ENCODE measurements at places on chromosomes 6 and 20.
A peak's percentile ranks its signal among the peaks of the same experiment; 100 is the strongest.

- no peak for DNase-seq
These were observed 1.7 kb downstream of the NR2E1 start for GRCh38 chr6:108167449-108168089.

GRCh38 chr6:31908791-31909190, 6.9 kb upstream of the ZBTB12 start:
- no peak for DNase-seq

- DNase-seq = no peak
These were observed 1.3 kb downstream of the HIVEP2 start for GRCh38 chr6:142943711-142944123.

DNA sequence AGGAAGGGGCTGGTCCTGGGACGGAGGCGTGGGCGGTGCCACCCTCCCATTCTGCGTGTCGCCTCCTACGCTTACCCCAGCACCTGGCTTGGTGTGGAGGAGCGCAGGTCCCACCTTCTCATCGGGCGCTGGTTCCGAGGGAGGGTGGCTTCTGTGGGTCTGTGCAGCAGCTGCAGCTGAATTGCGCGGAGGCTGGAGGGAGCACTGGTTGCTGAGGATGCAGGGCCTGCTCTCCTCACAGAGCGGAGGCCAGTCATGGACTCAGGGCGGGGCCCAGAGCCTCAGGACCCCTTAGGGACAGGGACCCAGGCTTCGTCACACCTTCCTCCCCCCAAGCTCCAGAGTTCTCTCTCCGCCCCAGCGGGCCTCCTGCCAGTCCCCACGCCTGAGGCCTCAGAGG, 127.8 kb upstream of the MAP3K4 start:
- DNase-seq = no peak

GRCh38 chr6:134425513-134425912, 107.6 kb upstream of the SGK1 start:
- no peak for DNase-seq

GRCh38 chr20:61608275-61609085, 356.4 kb downstream of the CDH4 start:
- DNase-seq = no peak

DNA sequence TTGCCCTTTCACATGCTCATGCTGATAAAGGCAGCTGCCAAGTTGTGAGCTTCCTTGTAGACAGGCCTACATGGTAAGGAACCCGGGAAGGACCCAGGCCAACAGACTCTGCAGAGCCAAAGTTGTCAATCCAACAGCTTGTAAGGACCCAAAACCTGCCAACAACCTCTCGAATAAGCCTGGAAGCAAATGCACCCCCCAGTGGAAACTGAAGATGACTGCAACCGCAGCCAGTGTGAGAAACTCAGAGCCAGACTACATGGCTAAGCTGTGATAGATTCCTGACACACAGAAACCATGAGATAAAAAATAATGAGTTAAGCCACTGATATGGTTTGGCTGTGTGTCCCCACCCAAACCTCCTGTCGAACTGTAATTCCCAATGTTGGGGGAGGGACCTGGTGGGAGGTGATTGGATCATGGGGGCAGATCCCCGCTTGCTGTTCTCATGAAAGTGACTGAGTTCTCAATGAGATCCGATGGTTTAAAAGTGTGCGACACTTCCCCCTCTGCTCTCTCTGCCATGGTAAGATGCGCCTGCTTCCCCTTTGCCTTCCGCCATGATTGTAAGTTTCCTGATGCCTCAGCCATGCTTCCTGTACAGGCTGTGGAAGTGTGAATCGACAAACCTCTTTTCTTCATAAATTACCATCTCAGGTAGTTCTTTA, 18.8 kb upstream of the CLPSL2 start:
- no peak for DNase-seq

- no peak for DNase-seq
These were observed 203.5 kb downstream of the KCNQ5 start for GRCh38 chr6:72825315-72825911.

GRCh38 chr20:62886709-62887058, 25.1 kb upstream of the TCFL5 start:
- DNase-seq = no peak

DNA sequence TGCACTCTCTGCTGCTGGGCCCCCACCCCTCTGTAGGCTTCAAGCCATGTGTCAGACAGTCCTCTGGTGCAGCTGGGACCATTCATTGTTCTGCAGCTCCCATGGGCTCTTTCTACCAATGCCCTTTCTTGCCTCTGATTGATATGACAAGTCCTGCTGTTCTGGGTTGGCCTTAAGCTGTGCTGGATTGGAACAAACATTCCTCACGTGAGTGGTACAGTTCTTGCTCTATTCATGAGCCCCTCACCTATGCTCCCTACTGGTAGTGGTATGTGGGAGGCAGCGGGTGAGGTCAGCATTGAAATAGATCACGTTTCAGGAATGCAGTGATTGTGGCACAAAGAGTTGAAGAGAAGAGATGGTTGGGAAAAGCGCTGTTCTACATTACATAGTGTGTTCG, 48.8 kb upstream of the RALY start:
- DNase-seq = no peak

DNA sequence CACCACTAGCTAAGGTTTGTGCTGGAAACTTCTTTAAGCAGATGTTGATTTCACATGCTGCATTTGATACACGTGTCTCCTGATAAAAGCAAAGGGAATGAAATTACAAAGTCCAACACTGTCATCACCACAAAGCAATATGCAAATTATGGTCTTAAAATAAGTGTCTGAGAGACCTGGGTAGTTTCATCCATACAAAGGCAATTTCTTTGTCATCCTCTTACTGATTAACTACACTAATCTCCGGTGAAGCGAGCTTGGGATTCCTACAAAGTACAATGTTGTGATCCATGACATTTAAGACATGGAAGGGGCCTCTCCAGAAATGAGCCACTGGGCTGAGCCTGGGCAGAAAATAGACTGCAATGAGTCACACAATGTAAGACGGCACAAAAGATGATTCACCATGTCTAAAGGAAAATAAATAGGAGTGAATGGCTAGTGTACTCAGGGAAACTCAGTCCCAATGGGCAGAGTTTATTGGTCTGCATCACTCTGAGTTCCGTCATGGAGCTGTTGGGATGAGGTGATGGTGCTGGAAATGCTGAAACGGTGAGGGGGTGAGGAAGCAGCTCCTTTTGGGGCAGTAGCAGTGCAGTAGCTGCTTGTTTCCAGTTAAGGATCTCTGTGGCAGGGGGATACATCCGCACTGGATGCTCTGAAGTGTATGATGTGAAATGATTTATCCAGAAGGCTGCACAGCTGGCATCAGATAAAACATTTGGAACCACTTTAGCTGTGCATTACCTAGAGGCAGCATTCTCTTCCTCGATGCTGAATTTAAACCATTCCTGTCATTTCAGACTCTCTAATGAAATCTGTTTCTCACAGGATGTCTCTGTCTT, 103.3 kb downstream of the IBTK start:
- DNase-seq = peak; percentile 91

- DNase-seq = no peak
These were observed 147.4 kb upstream of the PRND start for GRCh38 chr20:4574356-4574690.

GRCh38 chr6:87700397-87701343, 1.4 kb downstream of the AKIRIN2 start:
- DNase-seq = no peak

- DNase-seq = peak; percentile 91
These were observed 107.2 kb downstream of the ATP9A start for GRCh38 chr20:51660672-51661608.

- no peak for DNase-seq
These were observed 237.4 kb upstream of the GMDS start for GRCh38 chr6:2482773-2483172.

DNA sequence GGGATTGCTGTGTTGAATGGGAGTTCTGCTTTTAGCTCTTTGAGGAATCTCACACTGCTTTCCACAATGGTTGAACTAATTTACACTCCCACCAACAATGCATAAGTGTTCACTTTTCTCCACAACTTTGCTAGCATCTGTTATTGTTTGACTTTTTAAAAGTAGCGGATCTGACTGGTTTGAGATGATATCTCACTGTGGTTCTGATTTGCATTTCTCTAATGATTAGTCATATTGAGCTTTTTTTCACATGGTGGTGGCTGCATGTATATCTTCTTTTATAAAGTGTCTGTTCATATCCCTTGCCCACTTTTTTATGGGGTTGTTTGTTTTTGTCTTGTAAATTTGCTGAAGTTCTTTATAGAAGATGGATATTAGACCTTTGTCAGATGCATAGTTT, 588.3 kb upstream of the ADGRB3 start:
- no peak for DNase-seq

GRCh38 chr6:11831653-11832052, 53.0 kb upstream of the ADTRP start:
- no peak for DNase-seq

DNA sequence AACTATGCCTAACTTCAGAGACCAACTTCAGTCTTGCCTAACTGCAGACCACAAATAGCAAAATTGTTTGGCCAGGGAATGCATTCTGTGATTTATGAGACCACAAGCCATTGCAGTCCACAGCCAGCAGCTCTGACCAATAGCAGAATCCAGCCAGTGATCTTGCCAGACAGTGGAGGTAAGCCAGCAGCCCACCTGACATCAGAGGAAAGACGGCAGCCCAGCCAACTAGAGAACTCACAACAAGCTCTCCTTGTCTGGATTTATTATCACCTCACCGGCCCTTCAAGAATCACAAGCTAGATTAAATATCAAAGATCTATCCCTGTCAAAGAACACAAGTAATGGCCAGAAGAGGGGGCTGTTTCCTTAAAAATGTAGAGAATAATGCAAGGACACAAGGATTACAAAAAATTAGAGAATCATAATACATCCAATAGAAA, 66.5 kb upstream of the SLC35F1 start:
- no peak for DNase-seq

DNA sequence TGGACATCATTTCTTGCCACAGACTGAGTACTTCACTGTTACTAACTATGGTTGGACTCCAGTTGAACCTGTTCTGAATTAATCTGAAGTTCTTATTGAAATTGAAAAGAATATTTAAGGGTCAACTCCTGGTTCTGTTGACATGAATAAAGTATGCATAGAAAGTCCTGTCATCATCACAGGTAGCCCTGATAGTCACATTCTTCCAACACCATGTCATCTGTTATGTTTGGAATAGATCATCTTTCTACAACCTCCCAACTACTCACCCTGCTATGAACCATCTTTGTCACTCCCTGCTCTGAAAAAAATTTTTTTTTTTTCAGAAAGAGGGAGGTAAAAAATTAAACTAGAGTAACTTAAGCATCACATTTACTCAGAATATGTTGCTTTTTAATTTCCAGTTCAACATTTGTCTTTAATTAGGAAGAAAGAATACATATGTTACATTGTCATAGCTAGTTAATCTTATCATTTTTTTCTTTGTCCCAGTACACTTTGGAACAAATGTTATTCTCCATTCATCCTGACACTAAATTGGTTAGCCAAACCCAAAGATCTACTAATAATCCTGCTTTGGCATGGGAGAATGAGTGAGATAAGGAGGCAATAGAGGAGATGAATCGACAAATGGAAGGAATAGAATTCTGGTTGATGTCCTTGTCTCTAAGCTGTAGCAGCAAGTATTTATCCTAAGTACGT, 775.1 kb upstream of the NRSN1 start:
- no peak for DNase-seq

DNA sequence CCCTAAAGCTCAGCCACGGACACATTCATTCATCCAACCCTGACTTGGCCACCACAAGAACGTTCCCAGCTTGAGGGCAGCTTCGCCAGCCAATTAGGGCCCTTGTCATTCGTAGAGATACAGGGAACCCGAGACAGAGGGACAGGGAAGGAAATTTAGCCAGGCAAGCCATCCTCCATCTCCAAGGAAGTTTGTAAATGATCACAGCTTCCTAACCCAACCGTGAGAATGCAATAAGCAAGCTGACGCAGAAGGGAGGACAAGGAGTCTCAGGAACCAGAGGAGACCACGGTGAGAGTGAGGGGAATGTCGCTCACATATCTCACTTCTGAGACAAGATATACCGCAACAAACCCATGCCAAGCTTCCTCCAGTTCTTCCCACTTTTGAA, 1.4 kb downstream of the TRAM2 start:
- no peak for DNase-seq

- DNase-seq = no peak
These were observed 77.0 kb upstream of the MLN start for GRCh38 chr6:33880766-33881165.

DNA sequence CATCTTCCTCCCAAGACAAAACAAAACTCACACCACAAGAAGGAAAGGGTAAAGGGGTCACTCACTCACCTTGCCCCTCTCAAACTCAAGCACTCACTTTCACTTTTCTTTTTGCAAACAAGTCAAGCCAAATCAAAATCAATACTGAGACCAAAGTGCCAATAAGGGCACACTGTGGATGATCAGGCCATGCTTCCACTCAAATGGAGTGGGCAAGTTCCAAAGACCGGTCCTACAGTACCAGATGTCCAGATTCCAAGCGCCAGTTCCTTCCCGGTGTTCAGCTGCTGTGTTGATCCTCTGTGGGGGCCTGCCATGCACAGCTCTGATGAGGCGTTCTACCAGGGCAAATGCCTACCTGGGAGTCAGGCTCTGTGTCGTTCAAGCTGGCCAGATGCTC, 162.6 kb upstream of the GRIK2 start:
- no peak for DNase-seq

DNA sequence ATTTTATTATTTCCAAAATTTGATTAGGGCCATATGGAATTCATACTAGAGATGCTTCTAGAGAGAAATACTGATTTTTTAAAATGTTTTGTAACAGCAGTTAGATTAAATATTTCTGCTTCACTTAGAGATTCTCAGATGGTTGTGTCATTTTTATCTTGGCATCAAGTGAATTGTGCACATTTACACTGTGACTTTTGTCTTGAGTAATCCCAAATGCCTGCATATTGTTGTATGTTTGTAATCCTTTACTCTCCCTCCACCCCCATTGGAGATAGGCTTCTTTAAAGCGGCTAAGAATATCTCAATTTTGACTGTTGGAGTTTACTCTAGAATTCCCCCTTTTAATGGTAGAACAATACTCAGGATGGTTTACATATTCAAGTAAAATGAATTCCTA, 19.0 kb downstream of the STX16 start:
- no peak for DNase-seq

DNA sequence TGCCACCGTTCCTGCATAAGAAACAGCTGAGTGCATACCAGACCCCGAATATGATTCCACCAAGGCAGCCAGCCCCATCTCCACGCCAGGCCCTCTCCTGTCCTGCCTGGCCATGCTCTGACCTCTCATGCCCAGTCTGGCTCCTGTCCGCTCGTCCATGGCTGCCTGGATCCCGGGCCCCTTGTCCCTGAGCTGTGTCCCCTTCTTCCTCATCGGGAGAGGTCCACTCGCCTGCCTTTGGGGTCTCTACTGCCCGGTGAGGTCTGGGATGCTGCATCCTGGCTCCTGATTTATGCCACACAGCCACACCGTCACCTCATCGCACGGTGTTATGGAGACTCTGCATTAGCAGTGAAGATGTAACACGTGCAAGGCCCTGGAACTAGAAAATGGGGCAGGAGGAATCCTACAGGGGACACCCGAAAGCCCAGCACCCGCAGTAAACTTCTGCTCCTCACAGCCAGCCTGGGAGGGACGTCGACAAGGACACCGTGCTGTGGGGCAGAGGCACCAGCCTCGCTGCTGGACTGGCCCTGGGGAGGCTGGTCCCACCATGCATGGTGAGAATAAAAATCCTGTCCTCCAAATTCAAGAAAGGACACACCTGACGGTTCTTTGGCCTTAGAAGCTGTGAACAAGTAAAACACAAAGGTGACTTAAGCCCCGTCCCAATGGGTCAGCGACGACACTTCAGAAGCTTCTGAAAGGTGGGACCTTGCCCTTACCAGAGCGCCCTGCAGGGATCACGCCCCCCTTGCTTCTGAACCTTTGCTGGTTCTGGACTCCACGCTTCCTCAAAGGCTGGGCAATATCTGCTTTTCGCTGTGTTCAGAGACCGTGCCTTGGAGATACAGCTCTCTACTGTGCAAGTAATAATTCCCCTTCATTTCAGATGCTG, 103.0 kb downstream of the DLL1 start:
- no peak for DNase-seq
